ENCODE measurements at places on chromosomes 2 and 18.
A peak's percentile ranks its signal among the peaks of the same experiment; 100 is the strongest.

DNA sequence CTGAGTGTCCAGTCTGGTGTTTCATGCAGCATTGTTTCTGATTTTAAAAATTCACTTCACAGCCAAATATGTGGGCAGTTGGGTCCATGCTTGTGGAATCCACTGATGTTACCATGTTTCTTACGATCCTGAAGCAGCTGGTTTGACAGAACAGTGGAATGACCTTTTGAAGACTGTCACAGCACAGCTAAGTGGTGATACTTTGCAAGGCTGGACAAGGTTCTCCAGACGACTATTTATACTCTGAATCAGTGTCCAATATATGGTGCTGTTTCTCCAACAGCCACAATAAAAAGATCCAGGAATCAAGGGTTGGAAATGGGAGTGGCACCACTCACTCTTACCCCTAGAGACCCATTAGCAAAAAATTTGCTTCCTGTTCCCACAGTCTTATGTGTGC, 577.4 kb upstream of the RAB6C start:
- no peak for DNase-seq

DNA sequence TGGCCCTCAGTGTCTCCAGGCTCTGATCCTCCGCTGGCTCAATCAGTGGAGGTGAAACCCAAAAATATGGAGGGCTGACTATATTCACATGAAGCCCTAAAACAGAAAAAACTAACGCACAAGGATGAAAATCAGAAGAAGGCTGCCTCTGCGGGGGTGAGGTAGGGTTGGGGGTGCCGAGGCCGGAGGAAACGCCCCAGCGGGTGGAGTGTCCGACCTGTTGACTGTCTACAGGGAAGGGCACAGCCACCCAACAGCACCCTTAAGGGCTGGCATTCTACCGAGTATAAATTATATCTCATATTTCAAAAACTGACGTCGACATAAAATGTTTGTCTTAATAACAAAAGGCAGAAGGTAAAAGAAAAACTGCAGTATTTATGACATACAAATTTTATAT, 223.5 kb downstream of the HDAC4 start:
- DNase-seq: no peak

GRCh38 chr18:77248873-77249568, 627 bp upstream of the GALR1 start:
- DNase-seq: no peak

- DNase-seq: no peak
Observed at GRCh38 chr2:29582062-29582461, 339.3 kb downstream of the ALK start.

- DNase-seq: no peak
Observed at GRCh38 chr18:75472396-75472795, 44.9 kb upstream of the SMIM21 start.

DNA sequence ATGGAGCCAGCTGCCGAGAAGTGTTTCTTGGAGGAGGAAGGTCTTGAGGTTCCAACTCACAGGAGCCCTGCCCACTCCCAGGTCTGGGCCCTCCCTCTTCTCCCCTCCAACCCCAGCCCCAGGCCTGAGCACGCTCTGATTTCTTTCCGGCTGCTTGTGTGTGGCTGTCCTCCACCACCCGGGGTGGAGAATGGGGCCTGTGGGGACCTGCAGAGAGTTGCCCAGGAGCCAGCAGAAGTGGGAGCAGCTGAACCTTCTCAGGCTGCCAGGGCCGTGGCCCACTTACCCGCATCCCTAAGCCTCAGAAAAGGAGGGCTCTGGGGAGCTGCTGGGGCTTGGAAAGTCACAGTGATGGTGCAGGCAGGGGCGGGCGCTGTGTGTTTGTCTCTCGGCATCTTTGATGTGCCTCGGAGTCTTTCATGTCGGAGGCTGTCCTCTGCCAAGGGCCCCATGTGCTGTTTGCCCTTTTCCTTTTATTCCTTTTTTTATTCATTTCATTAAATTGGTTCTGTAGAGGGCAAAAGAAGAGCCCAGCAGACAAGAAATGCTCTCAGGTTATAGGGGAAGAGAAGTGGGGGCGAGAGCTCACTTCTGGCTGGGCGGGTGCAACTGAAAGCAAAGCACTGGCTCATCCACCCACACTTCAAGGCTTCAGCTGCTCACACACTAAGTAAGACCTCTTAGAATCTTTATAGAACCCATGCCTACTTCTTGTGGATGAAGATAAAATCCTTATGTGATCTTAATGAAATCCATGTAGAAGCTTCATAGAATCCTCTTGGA, 52.5 kb downstream of the SDC1 start:
- DNase-seq: no peak

DNA sequence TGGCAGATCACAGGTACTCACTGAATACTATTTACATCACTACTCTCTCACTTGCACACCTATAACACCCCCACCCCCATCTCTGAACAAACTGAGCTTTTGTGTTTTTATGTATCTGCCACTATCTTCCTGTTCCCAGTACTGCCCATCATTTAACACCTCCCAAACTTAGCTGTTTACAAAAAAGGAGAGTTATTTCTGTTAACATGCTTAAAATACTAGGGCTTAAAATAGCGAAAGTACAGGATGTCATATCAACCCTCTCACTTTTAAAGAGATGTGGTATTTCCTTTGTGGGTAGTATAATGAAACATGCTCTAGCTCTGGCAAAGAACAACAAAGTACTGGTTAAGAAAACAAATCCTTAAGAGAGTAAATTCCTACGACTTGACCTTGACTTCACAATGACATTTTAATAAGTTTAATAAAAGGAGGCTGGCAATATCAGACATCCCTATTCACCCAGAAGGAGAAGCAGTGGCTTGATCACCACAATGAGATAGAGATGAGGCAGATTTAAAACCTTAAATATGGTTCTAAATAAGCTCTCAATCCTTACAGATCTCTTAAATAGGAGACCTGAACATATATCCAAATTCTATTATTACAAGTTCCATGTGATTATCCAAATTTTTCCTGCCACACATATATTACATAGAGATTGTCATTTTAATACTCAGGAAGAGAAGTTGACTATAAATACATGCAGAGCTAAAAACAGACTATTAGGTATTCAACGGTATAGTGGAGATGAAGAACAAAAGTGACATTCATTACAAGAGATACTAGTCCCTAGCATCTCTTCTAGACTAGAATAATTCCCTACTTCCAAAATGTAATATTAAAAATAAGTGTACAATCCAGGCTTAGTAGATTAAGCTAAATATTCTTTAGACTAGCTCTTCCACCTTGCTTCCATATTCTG, 36.9 kb downstream of the TRAK2 start:
- DNase-seq: peak; percentile 40

DNA sequence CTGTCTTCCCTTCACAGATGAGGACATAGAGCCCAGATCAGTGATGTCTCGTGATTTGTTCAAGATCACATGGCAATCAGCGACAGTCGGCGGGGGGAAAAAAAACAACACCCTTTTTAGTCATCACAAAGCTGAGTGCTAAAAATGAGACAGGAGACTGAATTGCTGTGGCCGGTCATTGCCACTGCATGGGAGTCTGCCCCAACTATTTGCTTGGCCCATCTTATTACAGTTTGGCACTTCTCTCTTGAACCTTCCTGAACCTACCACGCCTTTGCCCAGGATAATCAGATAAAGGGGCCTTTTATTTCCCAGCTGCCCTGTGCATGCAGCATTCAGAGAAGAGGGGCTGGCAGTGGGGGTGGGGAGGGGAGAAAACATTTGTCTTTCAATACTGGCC, 42.7 kb downstream of the SETBP1 start:
- no peak for DNase-seq

DNA sequence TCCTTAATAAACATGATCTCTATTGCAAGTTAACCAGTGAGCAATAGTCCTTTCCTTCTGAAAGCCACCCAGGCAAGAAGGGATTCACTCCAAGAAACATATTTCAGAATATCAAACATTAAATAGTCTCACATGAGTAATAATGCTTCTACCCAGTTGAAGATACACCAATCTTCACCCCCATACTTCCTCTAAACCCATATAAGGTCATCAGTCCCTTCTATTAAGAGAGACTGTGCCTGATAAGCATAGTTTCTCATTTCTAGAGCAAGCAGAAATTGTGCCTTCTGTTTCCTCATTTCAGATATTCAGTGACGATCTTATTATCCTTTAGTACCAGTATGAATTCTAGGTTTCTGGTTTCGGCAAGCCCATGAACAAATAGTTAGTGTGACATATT, 64.6 kb downstream of the DSEL start:
- no peak for DNase-seq

All from GM06990 (cell line).